ENCODE measurements at places on chromosomes 6 and 20. TPM values are rescaled to one million over a fixed set of nuclear protein-coding genes. Genes with fewer than 3 reads are reported as not detected.
A peak's percentile ranks its signal among the peaks of the same experiment; 100 is the strongest.

The HECA gene
- 40.2 TPM for total RNA-seq

The NOL7 gene
- total RNA-seq, result 92.9 TPM

The CLVS2 gene
- total RNA-seq, result 0.19 TPM

The FKBP1A gene
- 122 TPM for total RNA-seq

GRCh38 chr6:96626759-96627364 lies 63.9 kb downstream of the FHL5 start:
- no peak for DNase-seq

DNA sequence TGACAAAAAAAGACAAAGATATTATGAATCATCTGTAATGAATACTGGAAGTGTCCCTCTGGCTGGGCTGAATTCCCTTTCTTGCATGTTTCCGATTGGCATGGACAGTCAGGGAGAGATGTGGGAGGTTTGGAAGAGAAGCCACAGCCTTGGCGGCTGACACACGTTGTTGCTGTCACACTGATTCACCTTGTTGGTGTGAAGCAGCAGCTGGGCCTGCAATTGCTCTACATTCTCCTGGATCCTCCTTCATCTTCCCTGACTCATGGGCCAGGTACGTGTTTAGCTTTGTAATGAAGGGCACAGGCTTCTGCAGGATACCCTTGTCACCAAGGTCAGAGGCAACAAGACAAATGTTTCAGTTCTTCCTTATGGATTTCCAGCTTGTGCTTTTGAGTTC lies 13.4 kb upstream of the SMIM8 start:
- DNase-seq, result no peak

- no peak for DNase-seq
Measured at GRCh38 chr6:24974182-24975171, 38.7 kb upstream of the RIPOR2 start.

- DNase-seq, result no peak
Measured at GRCh38 chr20:52913650-52914387, 58.3 kb upstream of the TSHZ2 start.

DNA sequence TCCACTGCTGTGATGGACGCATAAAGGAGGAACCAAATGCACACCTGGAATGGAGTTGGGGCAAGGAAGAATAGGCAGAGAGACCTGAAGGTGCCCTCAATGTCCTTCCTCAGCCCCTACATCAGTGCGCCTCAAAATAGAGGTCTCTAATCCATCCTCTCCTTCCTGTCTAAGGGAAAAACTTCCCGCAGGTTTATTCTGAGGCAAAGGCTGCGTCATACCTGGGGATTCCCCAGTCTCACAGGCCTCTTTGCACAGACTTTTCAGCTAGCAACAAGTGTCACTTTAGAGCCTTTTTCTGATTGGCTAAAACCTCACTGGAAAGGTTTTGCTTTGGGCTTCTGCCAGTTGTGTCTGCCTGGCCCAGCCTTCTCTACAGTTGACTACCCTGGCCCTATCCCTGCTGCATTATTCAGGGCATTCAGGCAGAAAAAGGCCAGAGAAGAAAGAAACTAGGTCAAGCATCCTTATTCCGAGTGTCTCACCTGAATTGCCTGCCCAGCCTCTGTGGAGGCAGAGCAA lies 1.8 kb upstream of the HLA-DQB1 start:
- peak; percentile 20 for DNase-seq

GRCh38 chr20:61331543-61331942 lies 79.5 kb downstream of the CDH4 start:
- no peak for DNase-seq

DNA sequence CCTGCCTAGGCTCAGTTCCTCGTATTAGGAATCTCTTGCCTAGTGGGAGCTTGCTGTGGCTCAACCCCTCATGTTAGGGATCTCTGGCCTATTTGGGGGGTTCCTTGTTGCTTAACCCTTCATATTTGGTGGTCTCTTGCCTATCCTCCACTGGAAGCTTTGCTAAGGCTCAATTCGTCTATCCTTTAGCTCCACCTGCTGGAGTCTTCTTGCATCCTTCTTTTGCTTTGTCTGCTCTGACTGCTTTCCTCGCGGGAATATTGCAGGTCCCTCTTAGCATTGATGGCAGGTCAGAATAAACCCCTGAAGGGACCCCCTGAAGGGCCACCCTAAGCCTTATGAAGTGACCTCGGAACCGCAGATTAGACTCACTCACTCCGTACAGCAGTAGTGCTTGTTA lies 203.0 kb upstream of the TBX18 start:
- DNase-seq, result peak; percentile 31

DNA sequence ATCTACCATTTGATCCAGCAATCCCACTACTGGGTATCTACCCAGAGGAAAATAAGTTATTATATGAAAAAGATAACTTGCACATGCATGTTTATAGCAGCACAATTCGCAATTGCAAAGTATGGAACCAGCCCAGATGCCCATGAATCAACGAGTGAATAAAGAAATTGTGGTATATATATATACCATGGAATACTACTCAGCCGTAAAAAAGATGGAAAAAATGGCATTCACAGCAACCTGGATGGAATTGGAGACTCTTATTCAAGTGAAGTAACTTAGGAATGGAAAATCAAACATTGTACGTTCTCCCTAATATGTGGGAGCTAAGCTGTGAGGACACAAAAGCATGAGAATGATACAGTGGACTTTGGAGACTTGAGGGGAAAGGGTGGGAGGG lies 100.0 kb upstream of the ADGRF4 start:
- DNase-seq, result no peak

- no peak for DNase-seq
Measured at GRCh38 chr20:13891575-13891974, 98.8 kb downstream of the SEL1L2 start.

DNA sequence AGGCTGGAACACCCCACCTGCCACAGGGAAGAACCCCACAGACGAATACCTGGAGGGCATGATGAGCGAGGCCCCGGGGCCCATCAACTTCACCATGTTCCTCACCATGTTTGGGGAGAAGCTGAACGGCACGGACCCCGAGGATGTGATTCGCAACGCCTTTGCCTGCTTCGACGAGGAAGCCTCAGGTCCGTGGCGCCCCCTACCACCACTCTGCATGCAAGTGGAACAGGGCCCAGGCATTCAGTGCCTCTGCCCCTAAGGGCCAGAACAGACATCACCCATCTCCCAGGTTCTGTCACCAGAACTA lies 6.6 kb downstream of the MYL9 start:
- DNase-seq, result no peak

- DNase-seq, result no peak
Measured at GRCh38 chr20:60804918-60805630, 447.0 kb upstream of the CDH4 start.

DNA sequence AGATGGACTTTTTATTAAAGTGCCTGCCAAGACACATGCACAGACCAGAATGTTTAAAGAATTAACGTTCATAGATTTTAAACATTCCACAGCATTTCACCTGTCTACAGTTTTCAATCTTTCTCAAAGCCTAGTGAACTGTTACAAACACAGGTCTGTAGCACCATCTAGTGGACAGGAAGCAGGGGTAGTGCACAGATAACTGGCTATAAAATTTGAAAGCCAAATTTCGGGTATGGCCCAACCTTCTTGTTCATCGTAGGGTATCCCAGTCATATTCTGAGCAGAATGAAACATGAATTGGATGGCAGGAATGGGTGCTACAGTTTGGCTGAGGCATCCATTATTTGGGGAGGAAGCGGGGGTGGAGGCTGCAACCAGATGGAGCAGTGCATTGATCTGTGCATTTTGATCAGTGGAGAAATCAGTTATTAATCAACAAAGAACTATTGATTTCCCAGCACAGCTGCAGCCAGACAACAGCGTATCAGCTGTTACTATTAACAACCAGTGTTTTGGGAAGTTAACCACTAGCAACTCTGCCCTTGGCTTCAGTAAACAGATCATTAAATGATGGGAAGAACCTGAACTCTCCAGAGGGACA lies 56.1 kb upstream of the B3GAT2 start:
- peak; percentile 30 for DNase-seq

Data from testis (tissue), 5 donors.